ENCODE measurements at places on chromosomes 11 and 22.

- DNase-seq, result no peak
Observed at GRCh38 chr22:46976143-46976542, 213.7 kb downstream of the TBC1D22A start.

DNA sequence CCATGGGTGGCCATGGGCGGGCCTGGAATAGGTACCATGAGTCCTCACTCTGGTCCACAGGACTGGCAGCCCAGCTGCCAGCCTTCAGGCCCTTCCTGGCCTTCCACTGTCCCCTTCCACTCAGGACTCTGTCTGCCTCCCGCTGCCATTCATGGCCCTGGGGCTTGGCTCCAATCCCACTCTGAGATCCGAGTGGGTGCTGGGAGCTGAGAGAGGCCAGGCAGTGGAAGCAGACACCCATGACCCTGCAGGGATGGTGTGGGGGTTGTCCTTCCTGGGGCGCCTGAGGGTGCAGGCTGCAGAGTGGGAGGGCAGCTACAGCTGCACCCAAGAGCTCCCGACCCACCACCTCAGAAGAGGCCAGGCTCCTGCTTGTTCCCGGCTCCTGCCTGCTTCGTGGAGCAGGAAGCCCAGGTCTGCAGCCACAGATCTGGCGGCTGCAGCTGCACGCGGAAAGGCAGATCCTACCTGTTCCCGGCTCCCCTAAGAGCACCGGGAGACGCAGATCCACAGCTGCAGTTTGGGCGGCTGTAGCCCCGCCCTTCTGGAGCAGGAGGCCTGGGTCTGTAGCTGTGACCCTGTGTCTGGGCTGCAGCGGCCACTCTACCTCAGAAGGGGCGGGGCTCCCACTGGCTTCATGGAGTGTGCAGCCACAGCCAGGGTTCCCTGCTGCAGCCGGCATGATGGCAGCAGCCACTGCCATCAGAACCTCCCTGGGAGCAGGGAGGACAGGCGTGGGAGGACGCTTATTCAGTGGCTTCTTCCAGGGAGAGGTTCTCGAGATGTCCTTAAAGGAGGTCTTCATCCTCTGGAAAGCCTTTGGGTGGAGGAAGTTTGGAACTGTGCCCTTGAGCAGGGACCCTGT is 27.5 kb downstream of the IGHMBP2 start:
- no peak for DNase-seq

DNA sequence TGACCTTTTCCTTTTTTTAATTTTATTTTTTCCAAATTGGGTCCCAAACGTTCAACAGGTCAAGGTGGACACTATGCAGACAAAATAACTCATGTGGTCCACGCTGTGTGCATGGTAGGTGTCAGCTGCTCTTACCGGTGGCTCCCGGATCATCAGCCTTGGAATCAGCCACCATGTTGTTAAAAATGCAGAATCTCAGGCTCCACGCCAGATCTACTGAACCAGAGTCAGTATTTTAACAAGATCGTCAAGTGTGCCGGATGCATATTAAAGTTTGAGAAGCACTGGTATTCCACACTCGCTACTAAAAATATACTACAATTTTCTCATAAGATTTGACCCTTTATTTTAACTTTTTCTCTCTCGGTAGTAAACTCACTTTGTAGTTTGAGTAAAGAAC is 553 bp upstream of the LDLRAD3 start:
- DNase-seq, result no peak

- DNase-seq, result peak; percentile 61
Observed at GRCh38 chr11:43944761-43945311, 2.4 kb downstream of the C11orf96 start.

DNA sequence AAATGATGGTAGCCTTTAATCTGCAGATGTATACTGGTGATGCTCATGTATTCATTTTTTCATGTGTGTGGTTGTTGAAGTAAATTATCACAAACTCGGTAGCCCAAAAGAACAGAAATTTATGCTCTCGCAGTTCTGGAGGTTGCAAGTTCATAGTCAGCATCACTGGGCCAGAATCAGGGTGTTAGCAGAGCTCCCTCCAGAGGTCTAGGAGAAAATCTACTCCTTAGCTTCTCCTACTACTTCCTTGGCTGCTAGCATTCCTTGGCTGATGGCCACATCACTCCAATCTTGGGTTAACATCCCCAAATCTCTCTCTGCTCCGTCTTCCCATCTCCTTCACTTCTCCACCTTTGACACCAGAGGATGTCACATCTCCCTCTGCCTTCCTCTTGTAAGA is 45.3 kb upstream of the GALNT18 start:
- no peak for DNase-seq

DNA sequence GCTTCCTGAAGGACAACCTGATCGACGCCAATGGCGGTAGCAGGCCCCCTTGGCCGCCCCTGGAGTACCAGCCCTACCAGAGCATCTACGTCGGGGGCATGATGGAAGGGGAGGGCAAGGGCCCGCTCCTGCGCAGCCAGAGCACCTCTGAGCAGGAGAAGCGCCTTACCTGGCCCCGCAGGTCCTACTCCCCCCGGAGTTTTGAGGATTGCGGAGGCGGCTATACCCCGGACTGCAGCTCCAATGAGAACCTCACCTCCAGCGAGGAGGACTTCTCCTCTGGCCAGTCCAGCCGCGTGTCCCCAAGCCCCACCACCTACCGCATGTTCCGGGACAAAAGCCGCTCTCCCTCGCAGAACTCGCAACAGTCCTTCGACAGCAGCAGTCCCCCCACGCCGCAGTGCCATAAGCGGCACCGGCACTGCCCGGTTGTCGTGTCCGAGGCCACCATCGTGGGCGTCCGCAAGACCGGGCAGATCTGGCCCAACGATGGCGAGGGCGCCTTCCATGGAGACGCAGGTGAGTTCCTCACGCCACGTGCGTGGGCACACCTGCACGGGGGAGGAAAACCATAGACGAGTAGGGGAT is 1.5 kb downstream of the BCR start:
- no peak for DNase-seq

GRCh38 chr11:36628765-36629244 is 30.8 kb upstream of the RAG2 start:
- no peak for DNase-seq

DNA sequence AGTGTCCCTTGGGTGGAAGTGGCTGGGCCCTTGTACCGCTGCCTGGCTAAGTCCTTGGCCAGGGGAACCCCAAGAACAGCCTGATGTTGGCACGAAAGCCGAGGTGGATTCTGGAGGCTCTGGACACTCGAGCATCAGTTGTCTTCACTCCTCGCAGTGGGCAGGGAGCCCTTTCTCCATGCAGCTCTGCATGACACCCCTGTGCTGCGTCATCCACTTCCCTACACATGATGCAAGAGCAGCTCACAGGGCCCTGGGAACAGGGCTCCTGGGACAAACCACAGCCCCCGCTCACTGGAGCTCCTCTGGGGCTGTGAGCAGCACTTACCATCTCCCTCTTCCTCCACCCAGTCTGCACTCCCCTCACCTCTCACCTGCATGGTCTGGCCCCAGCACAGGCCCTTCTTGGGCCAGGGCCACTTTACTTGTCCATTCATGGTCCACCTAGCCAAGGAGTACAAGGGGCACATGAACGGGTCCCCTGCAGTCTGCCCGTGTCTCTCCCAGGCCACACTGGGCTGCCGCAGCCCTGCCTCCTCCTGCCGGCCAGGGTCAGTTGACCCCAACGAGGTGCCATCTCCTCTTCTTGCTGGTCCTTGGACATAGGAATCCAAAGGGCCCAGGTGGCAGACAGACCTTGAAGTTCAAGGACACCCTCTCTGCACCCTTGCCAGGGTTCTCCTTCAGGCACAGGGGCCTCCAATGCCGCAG is 66.5 kb downstream of the IGF2 start:
- no peak for DNase-seq

GRCh38 chr11:118353084-118353710 is 6.2 kb upstream of the UBE4A start:
- DNase-seq, result no peak

DNA sequence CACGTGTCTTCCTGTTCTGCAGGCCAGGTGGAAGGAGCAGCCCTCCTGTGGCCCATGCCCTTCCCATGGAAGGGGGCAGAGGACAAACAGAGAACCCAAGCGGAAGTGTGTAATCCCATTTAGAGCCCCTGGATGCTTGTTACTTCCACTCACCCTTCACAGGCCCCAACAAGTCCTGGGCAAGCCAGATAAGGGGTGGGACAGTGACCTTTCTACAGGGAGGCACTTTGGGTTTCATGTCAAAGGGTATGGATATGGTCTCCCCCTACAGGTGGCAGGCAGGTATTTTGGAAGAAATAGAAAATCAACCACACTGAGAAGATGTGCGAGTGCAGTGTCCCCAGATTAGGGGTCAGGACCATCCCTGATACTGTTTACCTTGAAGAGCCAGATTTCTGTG is 11.4 kb downstream of the MPEG1 start:
- DNase-seq, result no peak

DNA sequence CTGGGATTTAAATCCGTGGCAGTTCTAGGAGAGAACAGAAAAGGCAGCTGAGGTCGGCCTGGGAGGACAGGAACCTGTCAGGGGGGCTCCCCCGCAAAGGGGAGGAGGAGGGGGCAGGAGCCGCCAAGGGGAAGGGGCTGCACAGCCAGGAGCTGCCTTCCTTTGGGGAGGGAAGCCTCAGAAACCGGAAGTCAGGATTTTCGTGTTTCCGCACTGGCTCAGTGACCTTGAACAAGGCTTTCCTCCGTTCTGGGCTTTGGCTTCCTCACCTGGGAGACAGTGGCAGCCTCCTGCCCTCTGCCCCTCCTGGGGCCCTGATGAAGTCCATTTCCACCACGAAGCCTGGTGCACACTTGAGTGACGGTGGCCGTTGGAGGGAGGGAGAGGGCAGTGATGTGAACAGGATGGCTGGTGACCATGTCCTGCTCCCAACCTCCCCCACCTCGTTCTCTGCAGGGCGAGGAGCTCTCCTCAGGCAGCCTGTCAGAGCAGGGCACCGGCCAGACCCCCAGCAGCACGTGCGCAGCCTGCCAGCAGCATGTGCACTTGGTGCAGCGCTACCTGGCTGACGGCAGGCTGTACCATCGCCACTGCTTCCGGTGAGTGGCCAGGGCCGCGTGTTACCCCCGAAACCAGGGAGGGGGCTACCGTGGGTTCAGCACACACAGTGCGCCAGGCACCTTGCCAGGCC is 12.6 kb downstream of the MICALL1 start:
- DNase-seq, result no peak

DNA sequence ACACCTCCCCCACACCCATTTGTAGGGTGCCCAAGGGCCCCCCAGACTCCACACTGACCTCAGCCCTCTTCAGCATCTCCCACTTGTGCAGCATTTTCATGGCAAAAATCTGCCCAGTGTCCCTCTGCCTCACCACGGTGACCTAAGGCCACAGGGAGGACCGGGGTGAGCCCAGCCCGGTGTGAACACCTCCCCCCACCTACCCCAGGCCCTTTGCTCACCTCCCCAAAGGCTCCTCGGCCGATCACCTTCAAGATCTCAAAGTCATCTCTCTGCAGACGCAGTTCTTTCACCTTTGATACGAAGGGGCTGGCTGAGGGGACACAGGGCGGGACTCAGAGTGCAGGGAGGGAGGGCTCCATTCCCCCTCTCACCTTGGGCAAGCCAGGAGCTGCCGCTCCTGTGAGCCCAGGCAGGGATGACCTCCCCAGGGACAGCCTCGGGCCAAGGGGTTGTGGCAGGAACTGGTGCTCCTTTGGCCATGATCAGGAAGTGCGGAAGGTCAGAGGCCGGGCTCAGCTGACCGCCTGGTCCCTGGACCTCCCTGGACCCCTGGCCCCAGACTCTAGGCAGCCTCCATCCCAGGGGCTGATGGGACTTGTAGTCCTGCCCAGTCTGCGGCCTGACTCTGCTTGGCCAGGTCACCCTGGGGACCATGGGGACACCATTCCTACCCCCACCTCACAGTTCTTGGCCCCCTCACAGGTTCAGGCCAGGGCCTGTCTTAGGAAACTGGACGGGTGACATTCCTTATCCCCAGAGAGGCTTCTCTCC is 2.7 kb downstream of the CDC42BPG start:
- DNase-seq, result no peak

DNA sequence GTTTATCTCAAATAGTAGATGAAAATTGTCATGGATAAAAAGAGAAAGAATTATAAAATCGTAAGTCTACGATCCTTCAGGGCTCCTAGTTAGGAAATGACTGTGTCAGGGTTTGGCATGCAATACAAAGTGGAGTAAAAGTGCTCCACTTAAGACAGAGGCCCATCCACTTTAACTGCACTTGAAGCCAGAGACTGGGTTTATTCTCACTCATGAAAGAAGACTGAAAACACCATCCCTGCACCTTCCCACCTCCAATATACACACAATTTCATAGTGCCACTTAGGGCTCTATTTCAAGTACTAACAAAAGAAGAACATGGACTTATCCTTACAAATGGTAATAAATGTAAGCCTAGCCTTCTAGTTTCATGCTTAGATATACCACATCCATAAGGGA is 70.7 kb downstream of the ANO5 start:
- no peak for DNase-seq

- no peak for DNase-seq
Observed at GRCh38 chr11:17976651-17977050, 36.2 kb downstream of the SERGEF start.

GRCh38 chr11:13235895-13236294 is 41.7 kb upstream of the BMAL1 start:
- no peak for DNase-seq

DNA sequence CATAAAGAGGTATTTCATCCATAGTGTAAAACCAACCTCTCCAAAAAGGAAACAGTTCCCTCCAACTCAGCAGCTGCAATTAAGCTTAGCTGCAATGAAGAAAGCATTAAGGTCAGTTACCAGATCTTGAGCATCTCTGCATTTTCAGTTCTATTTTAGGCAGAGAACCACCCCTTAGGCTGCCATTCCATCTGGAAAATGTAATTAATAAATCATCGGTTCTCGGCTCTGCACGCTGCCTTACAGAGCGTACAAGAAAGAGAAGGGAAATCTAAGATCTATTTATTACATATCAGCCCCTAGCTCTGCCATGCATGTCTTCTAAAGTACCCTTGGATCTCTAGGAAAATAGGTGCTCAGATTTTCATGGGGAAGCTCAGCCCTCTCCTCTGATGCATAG is 71.5 kb downstream of the RCN1 start:
- no peak for DNase-seq

DNA sequence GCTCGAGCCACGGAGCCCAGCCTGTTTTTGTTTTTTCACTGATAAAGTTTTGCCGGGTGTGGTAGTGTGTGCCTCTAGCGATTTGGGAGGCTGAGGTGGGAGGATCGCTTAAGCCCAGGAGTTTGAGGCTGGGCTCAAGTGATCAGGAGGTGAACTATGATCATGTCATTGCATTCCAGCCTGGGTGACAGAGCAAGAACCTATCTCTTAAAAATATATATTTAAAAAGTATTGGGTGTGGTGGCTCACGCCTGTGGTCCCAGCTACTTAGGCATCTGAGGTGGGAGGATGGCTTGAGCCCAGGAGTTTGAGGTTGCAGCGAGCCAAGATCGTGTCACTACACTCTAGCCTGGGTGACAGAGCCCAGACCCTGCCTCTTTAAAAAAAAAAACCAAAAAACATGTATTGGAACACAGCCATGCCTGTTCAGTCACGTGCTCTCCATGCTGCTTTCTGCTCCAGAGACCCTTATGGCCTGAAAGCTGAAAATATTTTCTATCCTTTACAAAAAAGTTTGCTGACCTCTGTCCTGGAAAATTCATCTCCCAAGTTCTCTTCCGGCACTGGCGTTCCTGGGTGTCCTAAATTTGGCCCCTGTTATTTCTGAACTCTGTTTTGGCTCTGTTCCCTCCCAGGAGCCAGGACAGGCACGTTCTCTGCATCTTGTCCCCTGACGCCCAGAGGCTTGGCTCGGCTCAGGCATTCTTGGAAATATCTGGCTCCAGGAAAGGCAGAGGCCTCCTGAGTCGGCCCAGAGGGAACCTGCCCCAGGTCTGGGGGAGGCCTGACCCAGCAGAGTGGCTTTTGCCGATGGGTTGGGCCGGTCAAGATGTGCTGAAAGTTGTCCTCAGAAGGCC is 61.3 kb upstream of the PPP6R3 start:
- DNase-seq, result peak; percentile 64
